Activated CD4-positive, alpha-beta T cell treated with anti-CD3 and anti-CD28 coated beads, Interleukin-2, amount 10 ng/mL, durations not matched to agents 7 days and 5 days (primary cell): ENCODE measurements at places on chromosomes 3 and 15.

GRCh38 chr15:60957111-60957510, 272.0 kb downstream of the RORA start:
- DNase-seq: no peak

DNA sequence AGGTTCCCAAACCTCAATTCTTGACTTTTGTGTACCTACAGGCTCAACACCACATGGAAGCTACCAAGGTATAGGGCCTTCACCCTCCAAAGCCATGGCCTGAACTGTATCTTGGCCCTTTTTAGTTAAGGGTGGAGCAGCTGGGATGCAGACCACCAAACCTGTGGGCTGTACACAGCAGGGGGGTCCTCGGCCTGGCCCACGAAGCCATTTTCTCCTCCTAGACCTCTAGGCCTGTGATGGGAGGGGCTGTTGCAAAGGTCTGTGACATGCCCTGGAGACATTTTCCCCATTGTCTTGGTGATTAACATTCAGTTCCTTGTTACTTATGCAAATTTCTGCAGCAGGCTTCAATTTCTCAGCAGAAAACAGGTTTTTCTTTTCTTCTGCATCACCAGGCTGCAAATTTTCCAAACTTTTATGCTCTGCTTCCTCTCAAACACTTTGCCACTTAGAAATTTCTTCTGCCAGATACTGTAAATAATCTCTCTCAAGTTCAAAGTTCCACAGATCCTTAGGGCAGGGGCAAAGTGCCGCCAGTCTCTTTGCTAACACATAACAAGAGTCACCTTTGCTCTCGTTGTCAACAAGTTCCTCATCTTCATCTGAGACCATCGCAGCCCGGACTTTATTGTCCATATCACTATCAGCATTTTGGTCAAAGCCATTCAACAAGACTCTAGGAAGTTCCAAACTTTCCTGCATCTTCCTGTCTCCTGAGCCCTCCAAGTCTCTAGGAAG, 90.9 kb upstream of the PLXND1 start:
- DNase-seq: no peak

GRCh38 chr15:88634449-88634848, 4.4 kb upstream of the ISG20 start:
- no peak for DNase-seq

- DNase-seq: no peak
Measured at GRCh38 chr3:160437083-160437455, 12.5 kb downstream of the TRIM59 start.

DNA sequence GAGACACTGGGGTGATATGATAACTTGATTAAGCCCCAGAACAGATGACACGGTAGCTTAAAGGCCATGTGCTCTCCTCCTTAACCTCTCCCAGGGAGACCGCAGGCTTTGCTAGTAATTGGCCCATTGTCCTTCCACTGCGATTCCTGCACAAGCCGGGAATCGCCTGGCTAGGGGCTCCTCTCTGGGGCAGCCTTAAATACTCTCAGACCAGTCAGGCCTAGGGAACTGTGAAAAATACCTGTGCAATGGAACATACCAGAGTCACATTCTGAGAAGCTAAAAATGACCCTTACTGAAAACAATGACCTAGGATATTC, 56.3 kb downstream of the CPN2 start:
- DNase-seq: no peak

DNA sequence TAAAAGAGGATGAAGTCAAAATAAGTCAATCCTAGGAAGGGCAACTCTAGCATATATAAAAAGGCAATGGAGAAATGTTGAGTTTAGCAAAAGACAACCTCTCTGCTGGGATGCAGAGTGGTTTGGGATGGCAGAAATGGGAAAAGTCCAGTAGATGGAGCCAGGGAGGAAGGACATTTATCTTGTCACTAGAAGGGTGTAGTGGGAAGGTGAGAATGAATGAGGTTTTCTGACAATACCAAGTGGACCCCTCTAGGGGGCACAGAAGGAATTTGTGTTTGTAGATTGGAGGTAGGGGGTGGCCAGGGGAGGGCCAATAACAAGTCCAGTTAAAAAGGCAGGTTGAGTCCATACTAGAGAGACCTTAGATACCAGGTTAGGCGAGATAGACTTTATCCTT, 80.0 kb downstream of the THSD4 start:
- DNase-seq: no peak

DNA sequence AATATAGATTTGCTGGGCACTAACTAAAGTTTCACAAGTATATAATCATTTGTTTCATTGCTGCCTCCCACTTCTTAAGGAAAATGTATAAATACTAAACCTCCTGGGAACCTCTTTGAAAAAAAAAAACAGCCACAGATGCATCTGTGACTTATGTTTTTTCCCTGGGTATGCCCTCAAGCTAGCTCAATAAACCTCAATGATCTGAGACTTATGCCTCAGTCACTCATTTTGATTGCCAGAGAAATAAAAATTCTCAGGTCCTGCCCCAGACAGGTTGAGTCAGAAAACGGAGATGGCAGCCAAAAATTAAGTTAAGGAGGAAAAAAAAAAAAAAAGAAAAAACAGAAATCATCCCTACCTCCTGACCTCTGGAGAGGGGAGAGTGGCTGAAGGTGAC, 22.1 kb downstream of the ILDR1 start:
- DNase-seq: no peak

DNA sequence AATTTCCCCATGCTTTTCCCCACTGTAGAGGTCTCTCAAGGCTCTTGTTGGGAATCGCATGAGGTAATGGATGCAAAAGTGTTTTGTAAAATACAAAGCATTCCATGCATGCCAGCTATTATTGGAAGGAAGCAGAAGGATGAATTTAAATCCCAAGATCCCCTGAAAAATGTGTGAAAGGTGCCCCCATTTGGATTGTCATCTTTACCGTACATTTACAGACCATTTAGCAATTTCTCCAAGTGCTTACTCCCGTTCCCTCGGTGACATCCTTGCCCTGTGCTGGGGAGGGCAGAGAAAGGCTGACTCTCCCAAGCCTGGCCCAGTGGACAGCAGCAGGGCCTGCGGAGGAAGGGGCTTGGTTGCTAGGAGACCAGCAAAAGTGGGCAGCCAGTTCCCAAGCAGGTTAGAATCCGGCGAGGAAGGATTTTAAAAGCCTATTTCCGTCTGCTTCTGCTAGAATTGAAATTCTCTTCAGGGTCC, 31.1 kb upstream of the NEO1 start:
- no peak for DNase-seq

GRCh38 chr3:134308350-134308891, 57.8 kb upstream of the RYK start:
- peak; percentile 77 for DNase-seq

- DNase-seq: no peak
Measured at GRCh38 chr3:111732252-111732879, 126.7 kb upstream of the PHLDB2 start.

GRCh38 chr3:124784686-124785382, 54.6 kb downstream of the UMPS start:
- DNase-seq: no peak

GRCh38 chr15:83673385-83673784, 19.5 kb downstream of the ADAMTSL3 start:
- DNase-seq: no peak

GRCh38 chr15:22888120-22888859, 49.8 kb downstream of the NIPA2 start:
- DNase-seq: no peak

DNA sequence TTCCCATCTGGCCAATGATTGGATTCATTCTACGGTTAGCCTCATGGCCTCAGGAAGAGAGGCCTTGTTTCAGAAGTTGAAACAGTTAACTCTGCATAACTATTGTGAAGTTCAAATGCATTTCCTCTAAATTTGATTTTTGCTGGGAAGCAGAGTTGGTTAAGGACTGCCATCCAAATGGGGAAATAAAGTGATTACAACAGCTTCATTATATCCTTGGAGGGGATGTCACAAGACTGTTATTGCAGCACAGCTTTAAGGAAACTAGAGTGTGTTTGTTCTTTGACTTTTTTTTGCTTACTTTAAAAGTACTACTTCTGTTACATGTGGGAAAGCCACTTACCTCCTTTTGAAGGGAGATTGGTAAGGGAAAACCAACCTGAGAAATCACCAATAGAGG, 164.8 kb downstream of the AKAP13 start:
- DNase-seq: no peak

- no peak for DNase-seq
Measured at GRCh38 chr3:68985146-68985790, 28.2 kb downstream of the EOGT start.

GRCh38 chr3:173988909-173989308, 591.4 kb downstream of the NLGN1 start:
- DNase-seq: no peak

DNA sequence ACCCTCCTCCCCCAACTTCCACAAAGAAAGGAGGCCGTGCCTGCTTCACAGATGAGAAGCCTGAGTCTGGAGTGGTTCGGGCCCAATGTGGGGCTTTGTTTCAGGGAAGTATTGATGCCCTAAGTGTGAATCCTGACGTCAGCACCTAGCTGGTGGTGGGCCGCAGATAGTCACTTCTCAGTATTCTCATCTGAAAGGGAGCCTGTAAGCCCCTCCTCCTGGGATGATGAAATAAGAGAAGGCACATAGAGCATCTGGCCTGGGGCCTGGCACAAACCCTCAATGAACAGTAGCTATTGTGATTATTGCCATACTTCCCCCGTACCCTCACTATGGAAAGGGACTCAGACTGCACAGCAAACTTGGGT, 24.8 kb downstream of the LINGO1 start:
- DNase-seq: no peak
